GM23338 (cell line): ENCODE measurements at places on chromosomes 3 and 15.

DNA sequence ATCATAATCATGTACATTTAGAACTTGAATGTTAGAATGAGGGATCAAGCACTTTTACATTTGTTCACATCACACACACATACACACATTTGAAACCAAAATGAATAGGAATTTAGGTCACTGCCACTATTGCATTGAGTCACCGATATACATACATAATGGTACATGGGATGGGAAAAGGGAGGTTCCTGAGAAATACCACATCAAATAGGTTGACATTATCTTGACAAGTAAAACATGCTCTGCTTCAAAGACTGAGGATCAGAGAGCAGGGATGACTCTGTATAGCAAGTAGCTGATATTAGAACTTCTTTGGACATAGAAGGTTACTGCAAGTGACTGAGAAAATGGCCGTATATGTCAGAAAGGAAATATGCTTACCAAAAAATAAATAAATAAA is 847.2 kb downstream of the PLOD2 start:
- DNase-seq, result no peak

DNA sequence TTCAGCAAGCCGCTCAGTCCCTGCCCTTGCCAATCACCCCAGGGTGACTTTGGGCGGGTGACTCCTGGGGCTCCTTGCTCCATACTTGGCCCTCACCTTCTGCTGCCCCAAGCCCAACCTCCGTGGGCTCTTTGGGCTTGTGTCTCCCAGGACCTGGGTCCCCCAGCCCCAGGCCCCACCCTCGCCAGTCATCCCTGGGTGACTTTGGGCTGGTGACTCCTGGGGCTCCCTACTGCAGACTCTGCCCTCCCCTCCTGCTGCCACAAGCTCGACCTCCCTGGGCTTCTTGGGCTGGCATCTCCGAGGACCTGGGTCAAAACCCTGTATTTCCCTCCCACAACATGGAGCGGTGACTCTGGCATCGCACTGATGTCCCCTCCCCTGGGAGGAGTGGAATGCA is 151.5 kb downstream of the GOLGA6L4 start:
- DNase-seq, result no peak

DNA sequence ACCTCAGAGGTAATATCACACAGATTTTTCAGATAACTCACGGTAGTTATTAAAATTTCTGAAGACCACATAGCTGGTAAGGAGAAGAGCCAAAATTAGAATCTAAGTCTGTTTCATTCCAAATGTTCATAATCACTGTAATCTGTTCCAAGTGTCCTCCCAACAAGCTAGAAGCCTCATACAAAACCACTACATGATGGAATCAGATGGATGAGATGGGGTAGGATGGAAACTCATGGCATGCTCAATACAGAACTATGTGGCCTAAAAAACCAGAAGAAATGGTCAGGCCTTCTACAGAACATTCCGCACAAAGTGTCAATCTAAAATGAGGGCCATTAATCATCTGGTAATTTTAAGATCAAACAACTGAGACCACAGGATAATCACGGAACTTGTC is 91.8 kb downstream of the THBS1 start:
- no peak for DNase-seq

- no peak for DNase-seq
Observed at GRCh38 chr3:114892131-114892879, 254.8 kb downstream of the ZBTB20 start.

GRCh38 chr3:186497608-186498007 is 46.6 kb downstream of the CRYGS start:
- no peak for DNase-seq

GRCh38 chr15:58398071-58398470 is 33.7 kb upstream of the LIPC start:
- DNase-seq, result no peak

- DNase-seq, result no peak
Observed at GRCh38 chr3:5974630-5975322, 787.3 kb downstream of the EDEM1 start.

DNA sequence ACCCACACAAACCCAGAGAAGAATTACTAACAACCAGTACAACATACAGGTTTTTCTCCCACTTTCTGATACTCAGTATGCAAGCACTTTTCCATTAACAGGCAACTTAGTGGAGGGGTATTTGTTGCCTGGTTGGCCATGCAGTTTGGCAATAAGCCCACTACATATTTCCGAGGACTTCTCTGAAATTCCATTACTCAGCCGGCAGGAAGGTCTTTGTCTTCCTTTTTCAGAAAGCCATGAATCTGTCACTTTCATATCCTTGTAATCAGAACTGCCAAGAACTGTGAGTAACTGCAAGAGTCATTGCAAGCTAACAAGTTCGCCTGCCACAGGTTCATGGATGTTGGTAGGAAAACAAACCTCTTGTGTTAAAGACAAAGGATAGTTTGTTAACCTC is 422.3 kb upstream of the ROBO1 start:
- peak; percentile 24 for DNase-seq

DNA sequence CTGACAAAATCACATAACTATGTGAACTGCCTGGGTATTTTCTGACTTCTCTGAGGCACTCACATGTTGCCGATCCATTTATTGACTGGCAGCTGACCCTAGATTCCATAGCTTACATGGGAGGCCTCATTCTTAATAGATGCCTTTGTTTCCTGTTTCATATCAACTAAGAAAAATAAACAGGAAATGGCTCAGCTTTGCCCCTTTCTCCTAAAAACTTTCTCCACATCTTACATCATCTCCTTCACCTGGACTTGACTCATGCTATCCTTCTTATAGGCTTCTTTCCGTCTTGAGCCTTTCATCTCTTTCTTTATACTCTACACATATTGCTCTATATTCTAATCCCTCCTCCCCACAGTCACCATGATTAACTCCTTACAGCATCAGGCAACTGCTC is 38.0 kb downstream of the TXNRD3 start:
- DNase-seq, result no peak

DNA sequence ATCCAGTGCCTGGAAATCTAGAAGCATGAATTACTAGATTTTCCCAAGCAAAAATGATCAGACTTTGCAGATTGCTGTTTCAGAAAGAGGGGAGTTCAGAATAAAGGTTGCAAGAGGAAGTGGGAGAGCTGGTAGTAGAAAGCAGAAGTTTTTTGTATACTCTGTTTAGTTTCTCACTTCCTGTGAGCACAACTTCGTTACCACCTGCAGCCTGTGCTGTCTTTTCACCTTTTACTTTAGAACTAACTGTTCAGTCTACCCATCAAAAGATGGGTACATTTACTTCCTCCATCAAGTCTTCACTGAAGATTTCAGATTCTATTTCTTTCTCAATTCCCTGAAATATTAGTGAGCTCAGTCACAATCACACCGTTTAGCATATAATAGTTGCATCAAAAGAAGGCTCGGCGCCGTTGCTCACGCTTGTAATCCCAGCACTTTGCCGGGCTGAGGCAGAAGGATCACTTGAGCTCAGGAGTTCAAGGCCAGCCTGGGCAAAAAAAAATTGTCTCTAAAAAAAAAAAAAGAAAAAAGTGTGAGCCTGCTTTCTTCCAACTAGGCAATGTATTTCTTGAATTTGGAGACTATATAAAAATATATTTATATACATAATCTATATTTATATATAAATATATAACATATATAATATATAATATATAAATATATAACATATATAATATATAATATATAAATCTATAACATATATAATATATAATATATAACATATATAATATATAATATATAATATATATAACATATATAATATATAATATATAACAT is 1.8 kb upstream of the CEP97 start:
- no peak for DNase-seq

- no peak for DNase-seq
Observed at GRCh38 chr3:42159147-42159546, 68.0 kb downstream of the TRAK1 start.

DNA sequence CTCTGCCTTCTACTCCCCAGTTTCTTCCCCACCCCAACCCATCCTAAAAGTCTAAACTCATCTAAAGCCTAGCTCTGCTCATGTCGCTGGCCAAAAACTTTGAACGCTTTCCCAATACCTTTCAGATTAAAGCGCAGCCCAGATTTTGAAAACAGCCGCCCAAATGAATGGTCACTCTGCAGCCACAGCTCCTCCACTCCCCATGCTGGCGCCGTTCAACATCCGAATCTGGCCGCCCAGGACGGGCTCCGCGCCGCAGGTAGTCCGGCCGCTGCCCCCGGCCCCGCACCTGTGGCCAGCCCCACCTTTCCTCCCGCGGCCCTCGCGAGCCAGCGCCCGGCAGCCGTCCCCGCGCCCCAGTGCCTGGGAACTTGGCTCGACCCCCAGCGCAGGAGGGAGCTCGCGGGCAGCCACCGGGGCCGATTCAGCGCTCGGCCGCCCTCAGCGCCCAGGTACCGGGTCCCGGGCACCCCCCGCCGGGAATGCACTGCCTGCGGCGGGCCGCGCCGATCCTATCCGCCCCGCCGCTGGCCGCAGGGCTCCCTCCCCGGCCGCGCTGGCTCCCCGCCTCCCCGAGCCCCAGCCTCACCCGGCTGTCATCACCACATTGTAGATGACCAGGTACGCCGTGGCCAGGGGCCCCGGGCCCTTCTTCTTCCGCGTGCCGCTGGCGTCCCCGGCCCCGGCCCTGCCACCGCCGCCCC is 417 bp downstream of the HACD2 start:
- peak; percentile 75 for DNase-seq
